ENCODE measurements at places on chromosomes 3 and 15.

DNA sequence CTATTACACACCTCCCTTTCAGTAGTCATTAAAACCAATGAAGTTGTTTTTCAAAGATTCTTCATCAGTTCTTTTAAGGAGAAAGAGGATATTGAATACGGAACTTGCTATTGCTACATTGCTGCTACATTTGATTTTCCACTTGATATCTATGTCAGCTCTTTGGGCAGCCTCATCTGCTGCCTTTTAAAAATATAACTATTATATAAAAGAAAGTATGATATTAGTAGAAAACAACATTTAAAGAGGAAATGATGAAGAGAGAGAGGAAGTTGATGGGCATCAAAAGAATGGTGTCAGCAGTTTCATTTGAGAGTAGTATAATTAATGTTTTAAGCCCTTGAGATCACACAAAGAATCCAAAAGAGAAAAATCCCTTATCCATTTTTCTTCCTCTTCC, 171.4 kb downstream of the NFKBIZ start:
- no peak for DNase-seq

DNA sequence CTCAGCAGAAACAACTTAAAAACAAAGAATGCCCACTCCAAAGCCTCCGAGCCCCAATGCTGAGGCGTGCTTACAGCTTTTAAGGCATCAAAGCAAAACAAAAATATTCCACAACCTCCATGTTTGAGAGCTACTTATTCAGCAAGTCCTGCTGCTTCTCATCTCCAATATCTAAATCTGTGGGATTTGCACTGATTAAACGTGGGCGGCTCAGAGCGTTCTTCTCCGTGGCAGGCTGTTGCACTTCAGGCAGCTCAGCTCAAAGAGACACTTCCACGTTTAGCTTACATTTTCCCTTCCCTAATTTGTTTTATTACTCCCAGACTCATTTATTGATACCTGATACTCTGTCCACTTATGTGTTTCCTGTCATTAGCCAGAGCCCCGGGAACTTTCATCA, 282.6 kb upstream of the MCTP2 start:
- no peak for DNase-seq

- DNase-seq = no peak
Observed at GRCh38 chr3:103968131-103968530, 1398.6 kb upstream of the ALCAM start.

GRCh38 chr15:101637516-101637915, 14.7 kb downstream of the TM2D3 start:
- no peak for DNase-seq

GRCh38 chr3:47899495-47900108, 96.7 kb downstream of the DHX30 start:
- DNase-seq = no peak

- DNase-seq = no peak
Observed at GRCh38 chr3:129577366-129577765, 29.1 kb downstream of the PLXND1 start.

GRCh38 chr3:151210676-151211381, 7.8 kb upstream of the GPR171 start:
- peak; percentile 46 for DNase-seq

DNA sequence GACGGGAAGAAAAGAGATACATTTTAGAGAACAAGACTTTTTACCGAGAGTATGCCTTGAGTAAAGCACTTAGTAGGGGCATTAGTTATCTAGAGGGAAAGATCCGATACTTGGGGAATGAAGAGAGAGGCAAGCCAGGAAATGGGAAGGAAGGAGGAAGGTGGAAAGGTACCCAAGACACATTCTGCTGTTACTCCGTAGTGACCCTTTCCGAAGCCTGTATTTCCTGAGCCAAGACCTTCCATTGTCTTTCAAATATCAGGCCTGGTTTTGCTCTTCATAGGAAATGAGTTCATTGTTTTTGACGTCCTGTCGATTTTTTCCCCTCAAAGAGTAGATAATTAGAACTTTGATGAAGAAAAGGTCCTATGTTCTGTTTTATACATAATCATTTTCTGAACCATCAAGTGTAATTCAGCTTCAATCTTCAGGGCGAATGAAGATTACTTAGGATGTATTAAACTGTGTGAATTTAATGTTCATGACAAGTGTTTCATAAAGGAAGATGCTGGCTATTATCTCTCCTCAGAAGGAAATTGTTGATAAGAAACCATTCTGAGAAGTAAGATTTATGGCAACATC, 95.7 kb downstream of the PPM1L start:
- no peak for DNase-seq

- no peak for DNase-seq
Observed at GRCh38 chr3:94548581-94549316, 485.9 kb downstream of the NSUN3 start.

GRCh38 chr15:94239474-94239873, 8.1 kb downstream of the MCTP2 start:
- DNase-seq = no peak

- DNase-seq = no peak
Observed at GRCh38 chr3:29261119-29261518, 19.8 kb upstream of the RBMS3 start.

- no peak for DNase-seq
Observed at GRCh38 chr3:169455472-169455871, 208.0 kb downstream of the MECOM start.

- DNase-seq = no peak
Observed at GRCh38 chr3:129708328-129708861, 101.9 kb upstream of the PLXND1 start.

GRCh38 chr3:20246662-20247061, 60.7 kb upstream of the SGO1 start:
- DNase-seq = no peak

DNA sequence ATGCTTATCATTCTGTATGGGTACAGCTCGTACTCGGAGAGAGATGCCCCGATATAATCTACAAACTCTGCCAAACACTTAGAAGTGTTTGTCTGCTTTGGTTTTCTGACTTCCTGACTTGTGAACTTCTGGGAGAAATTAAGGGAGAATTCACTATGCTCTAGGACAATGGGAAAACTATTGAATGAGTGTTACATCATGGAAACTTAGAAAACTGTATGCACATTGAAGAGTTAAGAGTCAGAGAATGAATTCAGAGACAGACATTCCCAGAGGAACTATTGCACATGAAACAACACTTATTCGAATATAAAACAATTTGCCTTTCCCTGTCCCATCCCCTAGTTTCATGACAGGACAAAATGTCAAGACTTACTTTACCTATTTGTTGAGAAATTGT, 57.8 kb downstream of the DTWD1 start:
- no peak for DNase-seq

GRCh38 chr3:64138046-64138445, 87.2 kb downstream of the PRICKLE2 start:
- no peak for DNase-seq

DNA sequence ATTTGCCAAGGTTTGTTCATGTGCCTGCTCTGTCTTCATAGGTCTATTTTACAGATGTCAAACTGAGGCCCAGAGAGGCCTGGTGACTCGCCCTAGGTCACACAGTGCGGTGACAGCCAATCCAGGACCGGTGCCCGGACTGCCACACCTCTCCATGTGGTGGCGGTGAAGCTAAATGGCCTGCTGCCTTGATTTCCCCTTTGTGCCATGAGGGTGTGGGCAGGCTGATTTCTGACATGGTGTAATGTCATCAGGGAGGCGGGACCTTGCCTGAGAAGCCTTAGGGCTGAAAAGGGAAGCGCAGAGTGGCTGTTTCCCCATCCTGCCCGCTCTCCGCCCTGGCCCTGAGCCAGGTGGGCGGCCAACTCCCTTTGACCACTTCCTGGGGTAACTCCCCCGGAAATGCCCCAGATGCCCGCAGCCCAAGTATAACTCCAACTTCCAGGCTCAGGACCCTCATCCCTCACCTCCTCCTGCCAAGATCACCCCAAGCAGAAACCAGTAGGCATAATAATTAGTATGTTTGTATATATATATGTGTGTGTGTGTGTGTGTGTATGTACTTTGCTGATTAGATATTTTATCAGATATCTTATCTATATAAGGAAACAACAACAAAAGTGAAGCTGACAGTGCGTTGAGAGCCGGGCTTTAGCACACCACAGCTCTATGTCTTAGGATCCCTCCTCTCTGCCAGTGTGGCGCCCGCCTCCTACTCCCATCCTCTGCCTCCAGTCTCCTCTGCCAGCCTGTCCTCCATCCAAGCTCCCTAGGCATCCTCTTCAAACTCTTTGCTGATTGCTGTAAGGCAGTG, 63.9 kb downstream of the IQSEC1 start:
- peak; percentile 71 for DNase-seq

GRCh38 chr15:62618432-62618831, 424.1 kb upstream of the TPM1 start:
- DNase-seq = no peak
